Hematopoietic multipotent progenitor cell treated with erythropoietin and hydrocortisone succinate and interleukin-3 and kit ligand, for 15 days (in vitro differentiated cells): ENCODE measurements at places on chromosomes 1 and 21.

- no peak for DNase-seq
These were observed 58.7 kb upstream of the GADD45A start for GRCh38 chr1:67626090-67626860.

GRCh38 chr1:230868736-230869385, 540 bp upstream of the C1orf198 start:
- no peak for DNase-seq

- no peak for DNase-seq
These were observed 777 bp downstream of the FLAD1 start for GRCh38 chr1:154983776-154984466.

DNA sequence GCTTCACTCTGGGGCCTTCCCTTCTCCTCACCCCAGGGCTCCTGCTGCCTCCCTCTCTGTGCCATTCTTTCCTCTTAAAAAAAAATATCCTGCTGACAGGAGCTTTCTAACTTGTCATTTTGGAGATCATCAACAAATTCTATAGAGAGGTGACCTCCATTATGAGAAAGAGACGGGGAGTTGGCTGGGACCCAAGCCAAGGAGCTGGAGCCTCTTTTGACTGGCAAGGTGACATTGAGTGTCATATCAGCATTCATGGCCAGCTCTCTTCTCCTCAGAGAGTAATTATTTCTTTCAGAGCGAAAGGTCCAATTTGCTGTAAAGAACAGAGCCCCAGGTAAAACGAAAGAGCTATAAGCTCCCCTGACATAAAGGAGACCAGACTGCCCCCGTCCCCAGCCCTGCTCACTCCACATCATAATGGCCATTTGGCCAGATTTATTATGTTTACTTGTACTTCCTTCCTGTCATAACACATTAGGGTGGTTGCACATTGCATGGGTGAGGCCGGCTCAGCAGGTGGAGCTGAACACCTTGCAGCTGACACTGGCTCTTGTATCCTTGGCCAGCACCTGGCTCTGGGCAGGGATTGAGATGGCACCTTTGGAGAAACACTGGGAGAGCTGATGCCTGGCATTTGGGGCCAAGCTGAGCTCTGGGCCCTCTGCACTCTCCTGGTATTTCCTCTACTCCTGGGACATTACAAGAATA, 404.0 kb upstream of the VAMP3 start:
- DNase-seq = no peak

- peak; percentile 51 for DNase-seq
These were observed 2.4 kb upstream of the CCT8 start for GRCh38 chr21:29075706-29076466.

- no peak for DNase-seq
These were observed 262.9 kb downstream of the OMA1 start for GRCh38 chr1:58283388-58284224.

DNA sequence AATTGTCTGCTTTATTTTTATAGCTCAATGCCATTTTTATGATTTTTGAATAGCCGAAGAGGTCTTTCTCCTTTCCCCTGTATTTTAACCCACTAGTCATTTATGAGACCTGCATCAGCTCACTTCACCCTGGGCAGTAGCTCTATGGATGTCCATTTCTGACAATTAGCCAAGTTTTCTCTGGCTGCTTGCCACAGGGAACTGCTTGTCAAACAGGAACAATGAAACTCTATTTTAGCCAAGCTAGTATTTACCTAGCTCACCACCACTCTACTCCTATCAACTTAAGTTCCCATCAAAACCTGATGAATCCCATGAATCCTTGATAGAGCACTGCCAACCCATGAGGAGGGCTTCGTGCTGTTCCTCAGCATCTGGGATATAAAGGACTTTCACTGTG, 406.7 kb downstream of the RWDD3 start:
- no peak for DNase-seq

DNA sequence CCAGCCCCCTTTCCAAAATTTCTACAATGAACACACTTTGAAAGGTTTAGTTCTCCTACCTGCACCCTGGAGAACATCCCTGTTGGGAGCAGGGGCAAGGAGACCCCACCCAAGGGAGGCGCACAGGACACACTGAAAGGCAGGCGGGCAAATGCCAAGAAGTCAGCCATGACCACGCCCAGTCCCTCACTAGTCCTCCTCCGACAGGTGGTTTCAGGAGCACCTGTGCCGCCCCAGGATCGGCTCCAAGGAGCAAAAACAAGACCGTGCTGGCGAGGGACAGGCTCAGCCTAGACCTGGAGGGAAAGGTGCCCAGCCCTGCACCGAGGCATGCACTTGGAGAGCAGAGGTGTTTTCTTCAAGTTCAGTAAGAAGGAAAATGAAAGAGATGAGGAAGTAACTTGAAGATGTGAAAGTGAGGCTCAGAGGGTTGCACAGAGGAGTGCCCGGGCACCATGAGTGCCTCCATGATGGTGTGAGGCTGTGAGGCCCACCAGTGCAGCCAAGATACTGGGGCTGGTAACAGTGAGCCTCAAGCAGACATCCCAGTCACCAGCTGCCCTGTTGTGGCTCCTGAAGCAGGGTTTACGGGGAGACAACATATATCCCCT, 19.6 kb upstream of the NADK start:
- DNase-seq = no peak

DNA sequence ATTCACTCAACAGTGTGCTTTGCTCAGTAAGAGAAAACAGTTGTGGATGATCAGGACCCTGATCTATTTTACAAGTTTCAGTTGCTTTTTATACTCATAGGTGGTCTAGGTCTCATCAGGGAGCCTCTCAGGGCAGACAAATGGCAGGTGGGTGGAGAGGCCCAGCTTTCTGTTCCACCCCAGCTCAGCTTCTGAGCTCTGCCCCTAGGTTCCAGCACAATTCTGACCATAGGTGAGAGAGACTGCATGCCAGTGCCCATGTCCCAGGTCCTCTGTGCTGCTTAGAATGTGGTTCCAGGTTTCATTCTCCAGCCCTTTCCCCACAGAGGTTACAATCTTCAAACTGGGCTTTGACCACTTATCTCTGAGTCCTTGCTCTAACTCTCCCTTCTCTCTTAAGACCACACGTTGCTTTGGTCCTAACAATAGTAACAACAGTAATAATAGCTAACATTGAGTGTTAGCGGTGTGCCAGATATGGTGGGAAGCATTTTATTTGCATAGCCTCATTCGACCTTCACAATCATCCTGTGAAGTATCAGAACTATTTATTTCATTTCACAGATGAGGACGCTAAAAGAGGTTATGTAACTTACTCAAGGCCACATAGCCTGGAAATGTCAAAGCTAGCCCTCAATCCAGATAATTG, 19.6 kb upstream of the DUSP10 start:
- DNase-seq = no peak

DNA sequence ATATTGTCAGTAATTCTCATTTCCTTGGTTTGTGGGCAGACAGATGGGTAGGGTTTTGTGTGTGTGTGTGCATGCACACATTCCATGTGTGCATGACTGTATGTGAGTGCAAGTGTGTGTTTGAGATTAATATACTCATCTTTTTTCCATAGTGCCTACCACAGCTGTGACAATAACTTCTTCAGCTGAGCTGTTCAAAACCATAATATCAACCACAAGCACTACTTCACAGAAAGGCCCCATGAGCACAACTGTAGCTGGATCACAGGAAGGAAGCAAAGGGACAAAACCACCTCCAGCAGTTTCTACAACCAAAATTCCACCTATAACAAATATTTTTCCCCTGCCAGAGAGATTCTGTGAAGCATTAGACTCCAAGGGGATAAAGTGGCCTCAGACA, 149.3 kb downstream of the ADGRL2 start:
- no peak for DNase-seq

DNA sequence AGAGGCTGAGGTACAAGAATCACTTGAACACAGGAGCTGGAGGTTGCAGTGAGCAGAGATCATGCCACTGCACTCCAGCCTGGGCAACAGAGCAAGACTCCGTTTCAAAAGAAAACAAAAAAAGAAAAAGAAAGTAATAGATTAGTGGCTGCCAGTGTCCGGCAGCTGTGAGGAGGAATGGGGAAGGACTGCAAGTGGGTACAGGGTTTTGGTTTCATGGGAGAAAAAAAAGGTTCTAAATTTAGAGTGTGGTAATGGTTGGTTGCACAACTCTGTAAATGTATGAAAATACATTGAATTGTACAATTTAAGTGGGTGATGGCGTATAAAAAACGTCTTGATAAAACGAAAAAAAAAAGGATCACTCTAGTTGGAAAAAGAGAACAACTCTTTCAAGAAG, 6.7 kb downstream of the TAF1A start:
- no peak for DNase-seq

DNA sequence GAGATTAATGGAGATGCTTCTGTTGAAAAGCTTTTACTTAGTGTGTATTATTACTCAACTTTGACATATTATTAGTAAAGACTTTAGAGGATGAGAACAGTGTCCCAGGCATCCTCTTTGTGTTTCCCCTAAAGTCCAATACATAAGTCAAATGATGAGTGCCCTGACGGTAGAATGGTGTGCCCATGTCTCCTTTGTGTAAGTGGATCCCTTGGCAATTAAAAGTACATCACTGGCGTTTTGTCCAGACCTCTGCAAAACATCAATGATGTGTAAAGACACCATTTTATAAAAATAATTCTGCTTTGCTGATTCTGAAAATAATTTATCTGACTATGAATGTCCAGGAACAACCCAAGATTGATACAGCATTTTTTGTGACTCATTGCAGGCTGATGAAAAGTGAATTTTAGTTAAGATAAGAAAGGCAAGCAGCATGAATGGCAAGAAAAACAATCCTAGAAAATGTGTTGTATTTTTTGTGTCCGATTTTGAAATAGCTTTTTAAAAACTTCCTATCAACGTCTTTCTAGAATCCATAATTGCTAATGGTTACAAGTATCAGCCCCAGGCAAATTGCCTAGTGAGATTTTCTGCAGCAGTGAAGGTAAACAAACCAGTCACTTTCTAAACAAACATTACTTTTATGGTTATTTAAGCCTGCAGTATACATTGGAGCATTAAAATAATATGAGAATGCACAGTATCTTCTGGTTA, 251.5 kb downstream of the PTPRC start:
- DNase-seq = no peak

- no peak for DNase-seq
These were observed 16.6 kb downstream of the SLC26A9 start for GRCh38 chr1:205926636-205927035.

- no peak for DNase-seq
These were observed 46.8 kb upstream of the RUNX1 start for GRCh38 chr21:35095859-35096291.

DNA sequence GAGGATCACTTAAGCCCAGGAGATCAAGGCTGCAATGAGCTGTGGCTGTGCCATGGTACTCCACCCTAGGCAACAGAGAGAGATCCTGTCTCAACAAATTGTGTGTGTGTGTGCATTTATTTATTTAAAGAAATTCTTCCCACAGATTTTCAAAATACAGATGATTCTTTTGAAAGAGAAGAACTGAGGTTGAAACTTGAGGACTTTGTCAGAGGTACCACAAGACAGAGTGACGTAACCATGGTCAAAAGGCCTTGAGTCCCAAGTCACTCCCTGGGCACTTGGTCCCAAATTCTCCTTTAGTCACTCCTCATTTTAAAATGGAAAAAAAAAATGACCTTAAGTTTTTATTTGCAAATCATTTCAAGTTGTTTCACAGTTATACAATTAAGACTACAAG, 57.4 kb downstream of the TIAM1 start:
- no peak for DNase-seq

- no peak for DNase-seq
These were observed 19.6 kb upstream of the PLD5 start for GRCh38 chr1:242544071-242544470.

GRCh38 chr21:41052820-41053555, 115.0 kb upstream of the BACE2 start:
- no peak for DNase-seq

DNA sequence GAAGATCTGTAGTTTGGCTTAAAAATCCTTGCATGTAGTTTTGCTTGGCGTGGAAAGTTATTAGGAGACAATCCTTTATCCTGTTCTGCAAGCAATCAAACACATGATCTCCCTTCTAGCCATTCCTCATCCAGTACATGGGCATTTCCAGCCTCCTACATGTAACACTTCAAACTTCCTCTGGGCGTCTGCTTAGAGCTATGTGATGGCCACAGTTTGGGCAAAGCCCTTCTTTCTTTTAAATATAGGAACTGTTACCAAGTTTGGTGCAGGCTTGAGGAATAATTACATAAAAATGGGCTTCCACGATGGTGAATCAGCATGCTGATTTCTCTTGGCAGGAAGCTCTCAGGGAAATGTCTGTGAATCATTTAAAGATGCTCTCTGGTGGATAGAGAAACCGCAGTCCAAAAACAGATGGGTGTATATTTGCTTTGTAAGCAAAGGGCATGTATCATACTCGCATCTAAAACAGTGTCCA, 176.9 kb upstream of the FMN2 start:
- DNase-seq = no peak

- DNase-seq = no peak
These were observed 90.5 kb downstream of the GDAP2 start for GRCh38 chr1:117838911-117839310.
